ENCODE measurements at places on chromosomes 13 and 19.

GRCh38 chr13:112692104-112692503, 2.3 kb downstream of the ATP11A start:
- DNase-seq, result no peak

- no peak for DNase-seq
Observed at GRCh38 chr13:28755546-28755870, 36.7 kb upstream of the SLC46A3 start.

GRCh38 chr13:105991622-105992277, 543.7 kb downstream of the EFNB2 start:
- DNase-seq, result no peak

DNA sequence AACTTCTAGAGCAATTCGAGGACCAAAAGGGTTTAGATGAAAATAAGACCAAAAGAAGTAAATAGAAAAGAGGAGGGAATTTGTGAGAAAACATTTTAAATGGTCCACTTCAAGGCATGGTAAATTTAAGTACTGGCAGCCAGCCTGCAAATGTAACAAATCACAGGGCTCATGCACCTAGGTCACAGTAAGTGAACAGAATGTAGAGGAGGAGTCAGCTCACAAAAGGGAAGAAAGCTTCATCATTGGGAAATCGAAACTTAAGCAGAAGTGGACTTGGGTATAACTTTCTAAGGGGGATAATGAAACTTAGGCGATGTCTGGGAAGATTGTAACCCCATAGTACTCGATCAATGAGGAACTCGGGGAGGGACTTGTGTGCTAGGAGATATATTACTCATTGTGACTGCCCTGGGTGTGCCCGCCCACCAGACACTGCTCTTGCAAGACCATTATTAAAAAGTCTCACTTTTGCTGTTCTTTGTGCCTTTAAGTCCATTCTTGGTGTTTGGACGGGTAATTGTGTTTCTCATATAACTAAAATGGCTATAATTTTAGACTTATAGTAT, 1053.6 kb upstream of the MIR17HG start:
- no peak for DNase-seq

DNA sequence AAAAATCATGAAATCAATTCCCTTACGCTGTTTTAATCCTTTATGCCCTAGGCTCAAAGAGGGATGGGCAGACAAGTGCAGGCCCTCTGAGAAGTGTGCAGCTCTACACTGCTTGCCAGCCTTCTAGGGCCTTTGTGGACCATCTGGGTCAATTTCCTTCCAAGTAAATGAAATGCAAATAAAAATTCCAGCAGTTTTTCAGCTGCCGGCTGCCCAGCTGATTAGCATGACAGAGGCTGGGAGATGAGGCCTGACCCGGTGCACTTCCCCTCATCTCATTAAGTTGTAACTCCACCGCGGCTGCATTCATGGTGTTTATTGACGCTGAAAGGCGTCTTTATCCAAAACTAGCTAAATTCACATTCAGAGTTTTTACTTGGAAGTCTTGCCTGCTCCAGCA, 47.5 kb upstream of the GSX1 start:
- no peak for DNase-seq

DNA sequence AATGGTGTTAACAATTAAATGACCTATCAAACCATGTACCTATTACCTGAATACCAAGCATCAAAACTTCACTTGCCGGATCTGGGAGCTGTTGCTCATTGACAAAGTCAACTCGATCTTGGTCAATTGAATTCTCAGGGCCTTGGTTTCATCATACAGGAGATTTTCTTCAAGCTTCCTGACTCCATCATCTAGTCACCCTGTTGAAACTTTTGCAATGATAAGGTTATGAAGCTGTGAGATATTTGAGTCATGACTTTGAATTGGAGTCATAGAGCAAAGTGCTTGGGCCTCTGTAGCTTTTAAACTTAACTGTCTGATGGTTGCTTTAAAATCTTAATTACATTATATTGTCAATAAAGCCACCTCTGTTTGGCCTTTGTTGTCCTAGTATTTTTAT, 260.9 kb downstream of the COG6 start:
- no peak for DNase-seq

GRCh38 chr13:75901501-75901900, 265.4 kb downstream of the LMO7 start:
- DNase-seq, result no peak

DNA sequence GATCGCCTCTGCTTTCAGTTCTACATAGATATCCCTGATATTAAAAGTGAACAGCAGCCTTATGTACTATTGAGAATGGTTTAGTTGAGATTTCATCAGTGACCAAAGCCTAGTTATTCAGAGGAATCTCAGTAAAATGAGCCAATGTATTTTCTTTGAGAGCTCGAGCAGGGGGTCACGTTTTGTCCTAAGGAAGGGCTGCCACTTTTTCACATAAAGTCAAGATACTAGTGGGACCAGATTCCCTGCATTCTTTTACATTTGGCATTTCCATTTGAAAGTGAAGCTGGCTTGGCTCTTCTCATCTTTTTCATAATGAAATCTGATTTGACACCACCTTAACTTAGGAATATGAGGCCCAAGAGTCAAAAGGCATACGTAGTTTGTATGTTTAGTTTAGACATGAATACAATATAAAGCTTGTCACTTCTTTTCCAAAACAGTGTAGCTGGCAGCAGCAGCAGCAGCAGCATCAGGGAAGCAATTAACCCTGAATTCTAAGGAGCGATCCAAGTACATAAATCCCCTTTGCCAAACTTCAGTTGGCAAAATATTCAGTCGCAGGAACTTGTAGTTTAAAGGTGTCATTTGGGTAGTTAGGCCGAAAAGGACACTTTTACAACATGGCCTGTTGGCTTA, 1752.2 kb upstream of the PCDH20 start:
- no peak for DNase-seq

GRCh38 chr13:24742294-24742693, 21.7 kb upstream of the RNF17 start:
- no peak for DNase-seq

GRCh38 chr13:78649997-78650716, 8.8 kb downstream of the OBI1 start:
- DNase-seq, result no peak

GRCh38 chr13:96652506-96652905, 341.8 kb downstream of the OXGR1 start:
- DNase-seq, result no peak

GRCh38 chr13:77362166-77362565, 35.3 kb upstream of the MYCBP2 start:
- DNase-seq, result no peak

GRCh38 chr13:106118996-106119395, 416.5 kb downstream of the EFNB2 start:
- no peak for DNase-seq

GRCh38 chr19:51689751-51690453, 3.2 kb upstream of the SPACA6 start:
- DNase-seq, result peak; percentile 83

DNA sequence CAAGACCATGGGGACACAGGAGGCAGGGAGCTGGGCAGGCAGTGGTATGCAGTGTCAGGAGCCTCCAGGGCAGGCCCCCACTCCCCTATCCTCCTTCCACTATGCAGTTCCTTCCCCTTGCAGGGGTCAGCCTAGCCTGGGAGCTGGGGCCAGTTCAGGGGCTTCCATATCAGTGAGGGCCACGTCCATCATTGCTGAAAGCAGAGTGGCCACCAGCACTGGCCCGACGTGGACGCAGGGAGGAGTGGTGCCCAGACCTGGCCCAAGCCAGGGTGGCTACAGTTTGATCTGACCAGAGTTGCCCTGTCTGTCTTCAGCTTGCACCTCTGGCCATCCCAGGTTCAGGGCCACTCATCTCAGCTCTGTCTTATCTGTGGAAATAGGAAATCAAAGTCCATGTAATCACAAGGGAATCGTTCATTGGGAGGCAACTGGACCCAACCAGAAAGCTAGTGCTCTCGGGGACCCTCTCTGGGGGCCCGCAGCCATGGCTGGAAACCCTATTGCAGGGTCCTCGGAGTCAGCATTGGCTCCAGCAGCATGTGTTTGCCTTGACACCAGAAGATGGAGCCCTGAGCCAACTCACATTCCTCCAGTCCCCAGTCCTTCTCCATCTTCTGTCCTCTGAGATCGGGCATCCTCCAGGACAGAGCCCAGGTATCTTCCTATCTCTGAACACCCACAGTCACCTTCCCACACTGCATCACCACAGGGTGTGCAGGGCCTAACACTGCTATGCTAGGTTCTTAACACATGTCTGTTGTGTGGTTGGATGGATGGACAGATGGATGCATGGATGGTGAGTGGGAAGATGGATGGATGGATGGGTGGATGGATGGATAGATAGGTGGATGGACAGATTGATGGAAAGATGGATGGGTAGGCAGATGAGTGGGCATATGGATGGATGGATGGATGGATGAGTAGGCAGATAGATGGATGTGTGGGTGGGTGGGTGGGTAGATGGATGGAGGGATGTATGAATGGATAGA, 75.7 kb upstream of the KCTD15 start:
- no peak for DNase-seq

GRCh38 chr13:70747262-70747661, 639.0 kb upstream of the KLHL1 start:
- DNase-seq, result no peak

- DNase-seq, result no peak
Observed at GRCh38 chr19:1468821-1469254, 10.2 kb downstream of the C19orf25 start.

DNA sequence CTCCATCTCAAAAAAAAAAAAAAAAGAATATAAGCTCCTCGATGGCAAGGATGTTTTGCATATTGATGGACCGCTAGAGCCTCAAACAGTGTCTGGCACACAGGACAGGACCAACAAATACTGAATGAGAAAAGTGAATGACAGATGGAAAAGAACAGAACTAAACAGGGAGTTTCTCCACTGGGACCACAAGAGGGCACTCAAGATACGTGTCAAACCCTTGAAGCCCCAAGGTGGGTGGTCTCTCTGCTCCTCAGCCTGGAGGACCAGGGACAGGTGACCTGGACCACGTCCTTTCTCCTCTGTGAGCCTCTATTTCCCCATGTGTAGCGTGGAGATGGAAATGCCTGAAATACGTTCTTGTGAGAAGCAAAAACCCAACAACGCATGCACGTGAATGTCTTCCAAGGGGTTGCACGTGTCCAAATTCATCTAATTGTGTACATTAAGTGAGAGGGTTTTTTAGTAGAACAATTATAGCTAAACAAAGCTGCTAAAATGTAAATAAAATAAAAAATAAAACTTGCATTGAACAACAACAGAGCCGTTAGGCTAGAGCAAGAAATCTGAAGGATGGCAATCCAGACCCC, 5.7 kb upstream of the CDC42EP5 start:
- no peak for DNase-seq

- DNase-seq, result no peak
Observed at GRCh38 chr13:36412736-36413135, 19.6 kb upstream of the CCNA1 start.

DNA sequence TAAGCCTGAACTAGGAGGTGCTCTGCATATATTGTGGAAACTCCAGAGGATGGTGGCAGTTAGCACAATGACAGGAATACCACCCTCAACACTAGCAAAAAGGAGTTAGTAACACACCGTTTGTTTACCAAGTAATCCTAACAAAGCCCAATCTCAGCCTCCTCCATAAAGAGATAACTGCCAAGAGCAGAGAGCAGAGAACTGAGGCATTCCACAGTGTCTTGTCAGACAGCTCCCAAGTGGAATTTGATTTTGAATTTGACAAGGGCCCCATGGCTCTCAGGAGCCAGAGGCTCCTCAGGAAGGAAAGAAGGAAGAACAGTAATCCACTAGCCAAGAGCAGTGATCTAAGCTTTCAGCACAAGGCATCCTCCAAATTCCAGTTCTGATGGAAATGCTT, 298.6 kb downstream of the DCLK1 start:
- DNase-seq, result no peak

- no peak for DNase-seq
Observed at GRCh38 chr13:37457612-37458011, 141.0 kb downstream of the POSTN start.

- DNase-seq, result peak; percentile 87
Observed at GRCh38 chr19:15452111-15453047, 2.6 kb upstream of the WIZ start.

DNA sequence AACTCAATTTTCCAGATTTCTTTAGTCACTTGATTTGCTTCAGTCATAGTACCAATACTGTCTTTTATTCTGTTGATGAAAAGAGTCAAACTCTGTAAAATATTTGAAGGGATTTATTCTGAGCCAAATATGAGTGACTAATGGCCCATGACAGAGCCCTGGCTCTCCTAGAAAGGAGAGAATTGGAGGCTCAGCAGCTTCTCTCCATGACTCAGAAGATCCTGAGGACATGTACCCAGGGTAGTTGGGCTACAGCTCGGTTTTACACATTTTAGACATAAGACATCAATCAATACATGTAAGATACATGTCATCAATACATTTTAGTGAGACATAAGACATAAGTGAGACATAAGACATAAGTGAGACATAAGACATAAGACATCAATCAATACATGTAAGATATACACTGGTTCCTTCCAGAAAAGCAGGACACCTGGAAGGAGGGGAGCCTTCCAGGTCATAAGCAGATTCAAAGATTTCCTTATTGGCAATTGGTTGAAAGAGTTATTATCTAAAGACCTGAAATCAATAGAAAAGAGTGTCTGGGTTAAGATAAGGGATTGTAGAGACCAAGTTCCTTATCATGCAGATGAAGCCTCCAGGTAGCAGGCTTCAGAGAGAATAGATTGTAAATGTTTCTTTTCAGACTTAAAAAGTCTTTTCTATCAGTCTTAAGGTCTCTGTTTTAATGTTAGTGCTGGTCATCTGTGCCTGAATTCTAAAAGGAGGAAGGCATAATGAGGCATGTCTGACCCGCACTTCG, 179.8 kb upstream of the RFC3 start:
- no peak for DNase-seq

DNA sequence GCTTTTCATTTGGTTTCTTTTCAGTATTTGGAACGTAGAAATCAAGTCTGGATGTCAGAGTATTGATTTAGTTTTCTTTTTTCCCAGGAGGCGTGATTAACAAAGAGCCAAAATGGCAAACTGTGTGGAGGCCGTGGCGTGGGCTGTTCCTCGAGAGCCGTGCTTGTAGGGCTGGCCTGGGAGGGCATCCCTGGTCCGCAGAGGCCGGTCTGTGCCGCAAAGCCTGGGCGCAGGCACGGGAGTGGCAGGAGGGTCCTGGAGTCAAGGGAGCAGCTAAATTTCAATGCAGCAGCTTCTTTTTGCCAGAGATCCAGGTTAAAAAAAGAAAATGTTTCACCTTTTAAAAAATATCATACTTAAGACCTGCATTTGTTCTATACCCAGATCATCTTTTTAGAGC, 13.1 kb upstream of the MCF2L start:
- peak; percentile 41 for DNase-seq

DNA sequence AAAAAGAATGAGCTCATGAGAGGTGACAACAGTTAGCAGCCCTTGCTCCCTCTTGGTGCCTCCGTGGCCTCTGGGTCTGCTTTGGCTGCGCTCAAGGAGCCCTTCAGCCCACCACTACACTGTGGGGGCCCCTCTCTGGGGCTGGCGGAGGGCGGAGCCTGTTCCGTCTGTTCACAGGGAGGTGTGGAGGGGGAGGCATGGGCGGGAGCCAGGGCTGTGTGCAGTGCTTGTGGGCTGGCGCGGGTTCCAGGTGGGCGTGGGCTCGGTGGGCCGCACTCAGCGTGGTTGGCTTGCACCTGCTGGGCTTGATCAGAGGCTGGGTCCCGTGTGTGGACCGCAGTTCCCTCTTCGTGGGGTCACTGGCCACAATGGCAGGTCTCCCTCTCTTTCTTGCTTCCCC, 953.4 kb upstream of the PRR20A start:
- no peak for DNase-seq

Measured in left forelimb (tissue), 1 donor.